ENCODE measurements at places on chromosomes 3 and 15.

DNA sequence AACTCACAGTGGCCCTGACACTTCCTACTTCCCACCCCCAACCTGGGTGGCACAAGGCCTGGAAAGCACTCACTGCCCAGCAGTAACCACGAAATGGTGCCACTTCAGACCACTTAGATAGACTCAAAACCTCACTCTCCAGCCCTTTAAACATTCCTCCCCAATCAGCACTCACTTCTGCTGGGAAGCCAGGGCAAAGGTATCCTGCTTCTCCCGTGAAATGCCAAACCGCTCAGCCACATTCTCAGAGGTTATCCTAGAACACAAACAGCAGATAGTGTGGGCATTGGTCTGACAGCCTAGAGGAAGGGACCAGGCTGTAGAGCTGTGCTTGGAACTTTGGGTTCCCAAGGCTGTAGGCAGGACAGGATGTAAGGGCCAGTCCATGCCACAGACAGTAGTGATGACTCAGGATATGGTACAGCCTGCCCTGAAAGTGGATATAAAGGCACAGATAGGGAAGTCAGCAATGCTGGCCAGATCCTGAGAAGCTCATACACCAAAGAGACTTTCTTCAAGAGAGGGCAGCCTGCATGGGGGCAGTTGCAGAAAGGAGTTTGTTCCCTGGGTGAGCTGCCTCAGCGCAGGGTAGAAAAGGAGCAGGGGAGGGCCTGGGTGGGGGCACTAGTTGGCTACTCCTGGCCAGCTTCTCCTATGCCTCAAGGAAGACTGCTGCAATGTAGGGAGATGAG lies 9.2 kb downstream of the ACAA1 start:
- DNase-seq = no peak

DNA sequence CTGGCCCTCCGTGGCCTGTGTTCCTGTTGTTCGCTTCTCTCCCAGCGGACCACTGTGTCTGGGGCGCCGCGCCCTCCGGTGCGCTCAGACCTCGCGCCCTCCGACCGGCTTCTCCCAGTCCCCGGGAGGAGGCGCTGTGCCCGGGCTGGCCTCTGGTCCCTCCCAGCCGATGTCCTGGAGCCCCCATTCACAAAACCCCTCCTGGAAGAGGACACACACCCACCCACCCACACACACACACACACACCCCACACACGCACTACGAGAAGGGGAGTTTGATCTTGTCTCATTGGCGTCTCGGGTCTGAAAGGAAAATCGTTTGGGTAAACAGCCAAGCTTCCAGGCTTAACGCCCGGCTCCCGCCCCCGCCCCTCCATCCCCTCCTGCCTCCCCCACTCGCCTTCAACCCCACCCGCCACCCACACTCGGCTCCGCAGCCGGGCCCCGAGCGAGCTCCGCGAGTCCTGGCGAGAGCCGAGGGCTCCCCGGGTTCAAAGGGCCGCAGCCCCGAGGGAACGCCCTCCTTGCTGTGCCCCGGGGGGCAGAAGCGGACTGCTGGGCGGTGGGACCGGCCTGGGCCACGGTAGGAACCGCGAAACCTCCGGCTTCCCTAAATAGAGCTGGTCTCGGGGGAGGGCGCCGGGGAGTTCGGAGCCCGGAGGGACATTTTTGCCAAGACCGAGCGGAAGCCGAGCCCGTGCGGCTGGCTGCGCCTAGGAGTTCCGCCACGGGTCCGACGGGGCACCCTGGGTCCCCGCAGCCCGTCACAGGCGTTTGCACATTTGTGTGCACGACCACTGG lies 23.6 kb downstream of the NR2F2 start:
- no peak for DNase-seq

DNA sequence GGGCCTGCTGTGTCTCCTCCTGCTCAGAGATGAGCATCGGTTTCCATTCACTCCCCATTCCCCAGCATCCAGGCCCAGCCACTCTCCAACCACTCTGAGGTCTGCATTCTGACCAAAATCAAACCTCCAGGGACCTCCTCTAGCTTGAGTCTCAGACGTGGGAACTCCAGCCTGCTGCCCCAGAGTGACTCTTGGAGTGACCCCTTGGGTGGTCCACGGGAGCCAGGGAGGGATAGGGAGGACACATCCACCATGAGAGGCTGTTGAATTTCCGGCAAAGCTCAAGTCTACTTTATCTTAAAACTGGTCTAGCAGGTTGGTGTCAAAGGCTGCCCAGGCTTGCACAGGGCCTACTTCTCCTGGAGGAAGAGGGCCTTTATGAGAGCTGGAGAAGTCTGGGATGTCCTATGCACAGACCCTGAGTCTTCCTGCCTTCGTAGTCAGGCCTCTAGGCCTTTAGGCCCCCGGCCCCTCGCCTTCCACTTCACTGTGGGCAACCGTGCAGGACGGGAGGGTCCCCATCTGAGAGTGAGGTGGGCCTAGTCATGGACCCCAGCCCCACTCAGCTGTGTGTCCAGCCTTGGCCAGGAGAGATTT lies 8.9 kb downstream of the CISH start:
- DNase-seq = peak; percentile 53

DNA sequence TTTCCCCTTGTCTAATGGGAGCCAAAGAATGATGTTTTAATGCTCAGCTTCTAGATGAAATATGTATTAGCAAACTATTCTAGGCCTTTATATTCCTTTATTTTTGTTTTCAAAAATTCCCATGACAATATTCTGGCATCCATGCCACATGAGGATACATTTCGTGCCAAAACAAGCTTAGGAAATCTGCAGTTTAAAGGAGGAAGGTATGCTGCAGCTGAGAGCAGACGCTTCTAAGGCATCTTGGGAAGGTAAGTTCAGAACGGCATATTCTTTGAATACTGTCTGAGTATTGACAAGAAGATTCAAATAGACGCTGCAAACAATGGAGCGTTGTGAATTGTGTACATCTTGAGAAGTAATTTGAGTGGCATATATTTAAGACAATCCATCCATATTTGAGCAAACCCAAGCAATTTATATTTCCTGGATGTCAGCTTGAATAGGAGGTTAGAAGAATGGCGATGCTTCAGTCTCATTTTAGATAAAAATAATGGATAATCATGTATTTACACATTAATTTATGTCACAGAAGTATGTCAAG lies 158.6 kb downstream of the RAP2B start:
- no peak for DNase-seq

DNA sequence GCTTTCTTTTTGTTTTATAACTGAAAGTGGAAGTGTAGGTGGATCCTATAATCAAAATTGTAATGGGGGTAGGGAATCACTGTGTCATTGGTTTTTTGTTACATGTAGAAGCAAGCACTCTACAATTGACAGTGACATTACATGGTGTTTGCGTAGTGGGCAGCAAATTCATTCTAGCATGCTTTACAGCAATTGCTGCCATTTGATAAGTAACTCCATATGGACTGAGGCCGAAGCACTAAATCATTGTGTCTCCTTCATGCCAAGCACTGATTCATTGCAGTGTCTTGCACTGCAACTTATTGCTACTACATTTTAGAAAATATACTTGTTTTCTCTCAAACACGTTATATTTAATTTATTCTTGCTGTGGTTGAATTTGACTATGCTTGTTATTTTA lies 933.9 kb downstream of the NSUN3 start:
- DNase-seq = no peak

Measured in stimulated activated CD4-positive, alpha-beta T cell treated with anti-CD3 and anti-CD28 coated beads, Interleukin-12 subunit alpha, Interleukin-12 subunit beta, amount 100 ng/mL, for 24 hours (primary cell).